ENCODE measurements at places on chromosomes 5 and 9.

DNA sequence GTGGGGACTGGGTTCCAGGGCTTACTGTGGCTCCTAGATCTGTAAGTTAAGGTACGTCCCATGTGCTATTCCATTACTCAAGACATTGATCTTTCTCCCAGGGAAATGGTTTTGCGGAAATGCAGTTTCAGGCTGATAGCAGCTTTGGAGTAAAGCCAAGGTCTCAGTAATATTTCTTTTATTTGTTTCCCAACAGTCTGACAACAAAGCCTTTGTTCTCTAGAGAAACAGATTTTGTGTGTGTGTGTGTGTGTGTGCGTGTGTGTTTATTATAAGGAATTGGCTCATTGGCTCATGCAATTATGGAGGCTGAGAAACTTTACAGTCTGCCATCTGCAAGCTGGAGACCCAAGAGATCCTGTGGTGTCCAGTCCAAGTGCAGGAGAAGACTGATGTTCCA, 12.1 kb upstream of the POC5 start:
- ATAC-seq: no peak

DNA sequence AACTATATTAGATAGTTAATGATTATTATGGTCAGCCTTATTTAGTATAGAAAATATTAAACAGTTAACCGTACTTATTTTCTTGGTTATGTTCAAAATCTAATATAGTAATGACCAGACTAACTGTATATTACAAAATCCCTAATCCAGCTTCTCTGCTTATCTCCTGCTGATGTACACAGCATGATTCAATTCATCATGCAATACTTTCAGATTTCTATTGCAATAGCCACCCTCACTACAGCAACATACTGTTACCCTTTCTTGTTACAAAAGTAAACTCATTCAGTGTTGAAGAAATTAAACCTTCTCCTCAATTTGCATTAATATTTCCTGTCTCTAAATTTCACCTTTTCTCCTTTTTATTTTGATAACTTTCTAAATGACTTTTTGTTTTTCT, 1375.0 kb upstream of the NUDT12 start:
- no peak for ATAC-seq

- no peak for ATAC-seq
These were observed 96.5 kb upstream of the SMARCA2 start for GRCh38 chr9:1918622-1919021.

- ATAC-seq: no peak
These were observed 133.6 kb downstream of the PTPRD start for GRCh38 chr9:10479172-10479571.

- no peak for ATAC-seq
These were observed 171.9 kb downstream of the ZNF462 start for GRCh38 chr9:107034831-107035230.

- ATAC-seq: no peak
These were observed 247.3 kb downstream of the PSAT1 start for GRCh38 chr9:78544230-78544629.

- ATAC-seq: no peak
These were observed 24.8 kb downstream of the TTC1 start for GRCh38 chr5:160033546-160034252.

- ATAC-seq: no peak
These were observed 69.5 kb upstream of the OSMR start for GRCh38 chr5:38776149-38776896.

- ATAC-seq: no peak
These were observed 7.0 kb downstream of the SARDH start for GRCh38 chr9:133730994-133731715.

- no peak for ATAC-seq
These were observed 142.4 kb upstream of the IRX4 start for GRCh38 chr5:2024986-2025721.

GRCh38 chr9:130606887-130607600, 27.7 kb downstream of the FUBP3 start:
- ATAC-seq: no peak

- ATAC-seq: no peak
These were observed 429.8 kb downstream of the SPATA31D1 start for GRCh38 chr9:82418334-82418733.

GRCh38 chr9:136443687-136444086, 4.0 kb upstream of the INPP5E start:
- no peak for ATAC-seq

DNA sequence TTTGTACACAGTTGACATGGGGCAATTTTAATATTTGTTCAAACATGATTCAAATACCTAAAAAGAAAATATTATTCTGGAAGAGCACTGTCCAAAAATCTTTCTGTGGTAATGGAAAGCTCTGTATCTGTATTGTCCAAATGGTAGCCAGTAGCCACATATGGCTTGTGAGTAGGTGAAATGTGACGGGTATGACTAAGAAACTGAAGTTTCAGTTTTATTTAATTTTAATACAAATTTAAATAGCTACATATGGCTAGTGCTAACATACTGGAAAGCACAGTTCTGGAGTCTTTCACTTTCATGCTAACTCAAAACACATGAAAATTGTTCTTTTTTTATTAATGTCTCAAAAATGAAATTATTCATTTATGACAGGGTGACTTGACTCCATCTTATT, 132.6 kb downstream of the PLK2 start:
- ATAC-seq: no peak

DNA sequence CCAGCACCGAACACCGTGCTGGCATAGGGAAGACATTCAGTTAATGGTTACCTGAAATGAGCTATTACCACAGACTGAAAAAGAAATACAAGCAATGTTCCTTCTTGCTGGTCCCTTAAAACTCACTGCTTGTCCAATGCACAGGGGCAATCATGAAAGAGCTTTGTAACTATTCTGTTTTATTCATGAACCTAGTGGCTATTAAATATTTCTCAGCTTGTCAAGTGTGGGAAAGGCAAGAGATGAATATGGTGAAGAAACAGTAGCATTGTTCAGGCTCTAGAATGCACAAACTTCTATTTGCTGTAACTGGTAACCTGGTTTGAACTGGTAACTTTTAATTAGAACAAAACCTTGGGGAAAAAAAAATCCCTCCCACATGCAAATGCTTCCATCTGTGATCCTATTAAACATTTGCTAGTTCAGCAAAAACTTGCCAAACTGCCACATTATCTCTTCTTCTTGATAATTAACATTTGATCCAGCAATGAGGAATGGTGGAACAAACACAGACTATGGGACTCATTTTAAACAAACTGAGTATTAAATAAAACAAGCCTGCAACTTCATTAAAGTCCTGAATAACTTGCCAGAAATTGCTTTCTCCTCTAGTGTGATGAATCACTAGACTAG, 36.1 kb downstream of the YIPF5 start:
- ATAC-seq: no peak

DNA sequence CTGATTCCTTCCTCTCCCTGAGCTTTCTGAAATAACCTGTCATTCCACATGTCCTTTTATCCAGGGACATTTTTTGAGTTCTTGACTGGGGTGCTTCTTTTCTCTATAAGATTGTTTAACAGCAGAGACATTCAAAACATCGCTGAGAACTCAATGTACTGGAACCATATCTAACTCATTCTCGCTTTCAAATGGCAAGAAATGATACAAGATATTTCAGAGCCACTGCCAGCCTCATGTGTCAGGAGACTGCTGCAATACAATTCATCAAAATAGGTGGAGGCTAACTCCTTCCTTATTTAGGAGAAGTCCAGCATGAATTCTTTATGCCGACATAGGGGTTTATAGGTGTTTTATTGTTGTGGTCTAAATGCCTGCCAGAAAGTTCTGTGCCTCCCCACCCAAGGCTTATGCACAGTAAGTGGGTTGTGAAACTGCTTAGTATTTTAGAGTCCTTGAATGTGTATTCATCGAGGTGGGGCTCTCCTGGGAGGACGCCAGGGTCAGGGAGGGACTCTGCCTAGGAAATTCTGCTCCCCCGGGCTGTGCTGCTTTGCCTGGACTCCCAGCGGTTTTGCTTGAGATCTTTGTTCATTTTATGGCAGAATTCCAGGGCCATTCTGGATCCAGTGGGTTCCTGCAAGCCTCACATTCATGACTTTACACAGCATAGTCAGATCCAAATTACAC, 53.9 kb downstream of the ZNF474 start:
- peak; percentile 34 for ATAC-seq

Measured in stimulated activated memory B cell treated with anti-CD40 and anti-IgM and Interleukin-4, amounts not matched to agents 10 μg/mL and 1 μg/mL and 100 μg/mL, for 72 hours (primary cell).